Hippocampal formation (tissue), 2 donors: ENCODE measurements at places on chromosomes 3 and 15.

- peak; percentile 13 for DNase-seq
Measured at GRCh38 chr3:149494022-149494758, 19.7 kb downstream of the TM4SF4 start.

- no peak for DNase-seq
Measured at GRCh38 chr3:129558772-129559564, 16.0 kb downstream of the H1-8 start.

- peak; percentile 84 for DNase-seq
Measured at GRCh38 chr3:123028233-123028828, 768 bp upstream of the SEMA5B start.

DNA sequence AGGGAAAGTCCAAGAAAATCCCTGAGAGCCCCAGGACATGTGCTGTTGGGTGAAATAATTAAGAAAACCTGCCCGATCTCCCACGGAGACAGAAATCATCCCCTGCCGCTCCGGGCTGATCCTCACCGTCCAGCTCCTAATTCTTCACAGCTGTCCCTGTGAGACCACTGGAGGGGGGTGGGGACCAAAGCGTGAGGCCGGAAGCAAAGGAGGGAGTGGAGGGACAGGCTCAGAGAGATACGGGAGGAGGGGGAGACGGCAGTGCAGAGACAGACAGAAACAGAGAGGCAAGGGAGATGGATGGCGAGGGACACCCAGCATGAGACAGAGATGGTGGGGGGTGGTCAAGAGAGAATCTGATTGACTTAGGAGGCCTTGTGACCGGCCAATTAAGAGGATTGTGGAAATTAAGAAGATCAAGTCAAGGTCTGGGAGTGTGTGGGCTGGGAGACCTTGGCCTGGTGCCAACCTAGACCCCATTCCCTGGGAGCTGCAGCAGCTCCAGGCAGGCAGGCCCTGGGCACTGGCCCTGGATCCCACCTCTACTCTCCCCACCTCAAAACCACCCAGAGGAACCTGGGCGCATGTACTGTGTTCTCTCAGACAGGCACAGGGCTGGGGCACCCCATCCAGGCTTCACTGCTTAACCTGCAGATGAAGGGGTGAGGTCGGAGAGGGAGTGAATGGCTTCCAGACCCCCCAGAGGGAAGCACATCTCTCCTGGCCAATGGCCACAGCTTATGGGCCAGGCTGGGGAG, 113.2 kb upstream of the ALDH1A3 start:
- DNase-seq = no peak

DNA sequence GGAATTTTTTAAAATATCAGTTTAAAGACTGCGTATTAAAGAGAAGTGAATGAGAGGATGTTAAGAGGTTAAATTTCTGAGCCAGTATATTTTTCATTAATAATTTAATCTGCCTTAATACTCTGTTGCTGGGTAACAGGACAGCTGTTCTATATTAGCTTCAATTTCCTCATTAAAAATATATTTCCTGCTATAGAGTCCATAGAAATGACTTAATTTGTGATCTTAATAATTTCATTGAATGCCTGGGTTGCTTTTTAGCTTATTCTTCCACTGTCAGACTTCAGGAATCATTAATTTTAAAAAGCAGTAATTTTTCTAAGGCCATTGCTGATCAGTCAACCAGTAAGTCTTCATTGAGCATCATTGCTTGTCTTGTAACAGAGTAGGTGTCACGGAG, 129.0 kb downstream of the THSD4 start:
- DNase-seq = no peak

DNA sequence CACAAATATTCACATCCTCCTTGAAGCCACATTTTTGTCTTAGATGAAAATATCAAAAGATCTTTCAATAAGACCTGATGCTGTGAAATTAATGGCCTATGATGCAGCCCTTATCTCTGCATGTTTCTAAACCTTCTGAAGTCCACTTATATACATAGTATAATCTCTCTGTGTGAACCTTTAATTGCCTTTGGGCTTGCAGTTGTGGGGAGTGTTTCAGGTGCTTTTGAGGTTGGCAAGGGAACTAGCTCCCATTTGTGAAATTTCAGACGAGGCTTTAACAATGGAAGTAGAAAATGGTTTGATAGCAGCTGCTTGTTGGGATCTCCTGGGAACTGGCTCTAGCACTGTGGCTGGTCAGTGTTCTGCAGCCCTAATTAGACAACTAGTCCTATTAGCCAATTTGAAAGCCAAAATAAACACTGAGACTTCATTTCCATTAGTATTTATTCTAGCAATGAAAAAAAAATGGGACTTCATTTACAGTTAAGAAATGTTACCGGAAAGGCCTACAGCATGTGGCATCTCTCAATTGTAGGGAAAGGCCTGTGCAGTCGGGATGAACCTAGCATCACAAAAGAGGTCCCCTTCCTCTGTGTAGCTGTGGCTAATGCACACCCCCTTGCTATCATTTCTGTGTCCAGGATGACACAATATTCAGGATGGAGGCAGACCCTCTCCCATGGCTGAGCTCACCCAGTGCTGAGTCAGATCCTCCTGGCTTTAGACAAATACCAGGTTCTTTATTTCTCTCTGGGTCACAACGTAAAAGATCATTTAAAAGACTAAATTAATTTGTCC, 140.7 kb upstream of the TRIM42 start:
- no peak for DNase-seq

GRCh38 chr3:115790759-115791158, 167.4 kb downstream of the GAP43 start:
- no peak for DNase-seq

DNA sequence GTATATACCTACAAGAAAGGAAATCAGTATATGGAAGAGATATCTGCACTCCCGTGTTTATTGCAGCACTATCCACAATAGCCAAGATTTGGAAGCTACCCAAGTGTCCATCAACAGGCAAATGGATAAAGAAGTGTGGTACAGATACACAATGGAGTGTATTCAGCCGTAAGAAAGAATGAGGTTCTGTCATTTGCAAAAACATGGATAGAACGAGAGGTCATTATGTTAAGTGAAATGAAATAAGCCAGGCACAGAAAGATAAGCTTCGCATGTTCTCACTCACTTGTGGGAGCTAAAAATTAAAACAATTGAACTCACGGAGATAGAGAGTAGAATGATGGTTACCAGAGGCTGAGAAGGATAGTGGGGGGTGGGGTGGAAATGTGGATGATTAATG, 53.1 kb downstream of the FAM81A start:
- peak; percentile 7 for DNase-seq

DNA sequence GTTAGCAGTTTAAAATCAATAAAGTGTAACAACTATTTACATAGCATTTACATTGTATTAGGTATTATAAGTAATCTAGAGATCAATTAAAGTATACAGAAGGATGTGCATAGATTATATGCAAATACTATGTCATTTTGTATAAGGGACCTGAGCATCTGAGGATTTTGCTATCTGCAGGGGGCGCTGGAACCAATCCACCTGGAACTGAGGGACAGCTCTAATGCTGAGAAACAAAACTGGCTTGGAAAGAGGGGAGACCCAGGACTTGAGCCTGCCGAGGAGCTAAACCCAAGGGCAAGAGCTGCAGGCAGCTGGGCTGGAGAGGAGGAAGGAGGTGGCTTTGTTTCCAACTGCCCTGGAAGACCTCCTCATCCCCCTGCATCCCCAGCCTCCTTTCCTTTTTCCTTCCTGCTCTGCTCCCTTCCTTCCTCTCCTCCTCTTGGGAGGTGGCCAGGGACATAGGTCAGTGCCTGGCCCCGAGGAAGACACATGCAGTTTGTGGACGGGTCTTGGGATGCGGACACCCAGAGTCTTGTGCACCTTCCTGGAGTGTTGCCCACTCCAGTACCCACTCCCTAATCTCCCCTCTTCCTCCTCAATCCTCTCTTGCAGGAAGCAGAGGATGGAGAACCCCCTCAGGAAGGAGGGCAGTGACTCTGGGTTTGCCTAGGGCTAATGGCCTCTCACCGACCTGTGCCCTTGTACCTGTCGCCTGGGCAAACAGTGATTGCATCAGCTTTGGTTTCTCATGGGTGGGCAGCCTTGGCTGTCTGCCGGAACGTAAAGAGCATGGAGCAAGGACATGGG, 825 bp upstream of the RTP3 start:
- no peak for DNase-seq

DNA sequence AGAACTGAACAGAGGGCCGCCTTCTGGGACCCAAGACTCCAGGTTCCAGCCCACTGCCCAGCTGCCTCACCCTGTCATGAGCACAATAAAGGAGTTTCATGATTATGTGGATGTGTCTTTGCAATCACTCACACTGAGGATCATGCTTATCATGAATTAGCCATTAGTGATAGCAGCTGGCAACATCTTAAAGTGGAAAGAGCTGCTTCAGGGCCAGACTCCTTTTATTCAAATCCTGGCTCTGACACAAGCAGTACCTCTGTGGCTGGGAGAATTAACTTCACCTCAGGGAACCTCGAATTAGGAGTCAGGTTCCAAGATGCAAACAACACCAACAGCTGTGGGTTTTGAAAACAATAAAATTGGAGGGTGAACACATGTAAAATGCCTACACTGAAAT, 6.6 kb upstream of the SCAP start:
- DNase-seq = no peak

DNA sequence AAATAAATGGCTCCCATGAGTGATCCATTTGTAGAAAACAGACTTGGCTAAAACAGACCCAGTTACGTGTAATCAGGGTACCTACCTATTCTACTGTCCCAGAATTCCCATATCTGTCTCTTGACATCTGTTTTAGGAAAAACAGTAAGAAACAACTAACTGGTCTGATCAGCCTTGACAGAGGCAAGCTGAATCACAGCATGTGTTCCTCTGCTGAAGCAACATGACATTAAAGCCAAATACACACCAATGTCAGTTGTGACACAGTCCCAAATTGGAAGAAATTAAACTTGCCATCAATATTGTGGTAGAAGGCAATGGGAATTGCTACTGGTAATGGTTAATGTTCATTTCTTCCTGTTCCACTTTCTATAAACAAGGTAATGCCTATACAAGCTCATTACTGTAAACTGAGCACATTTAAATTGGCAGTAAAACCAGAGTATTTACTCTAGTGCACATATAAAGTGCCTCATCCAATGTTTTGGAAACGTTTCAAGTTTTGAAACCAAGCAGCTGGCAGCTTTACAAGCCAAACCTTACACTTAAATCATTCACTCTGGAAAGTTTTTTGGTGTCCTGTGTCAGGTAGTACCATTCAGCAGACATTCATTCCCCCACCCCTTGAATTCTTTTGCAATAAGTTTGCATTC, 27.0 kb downstream of the ALDH1A2 start:
- DNase-seq = no peak

DNA sequence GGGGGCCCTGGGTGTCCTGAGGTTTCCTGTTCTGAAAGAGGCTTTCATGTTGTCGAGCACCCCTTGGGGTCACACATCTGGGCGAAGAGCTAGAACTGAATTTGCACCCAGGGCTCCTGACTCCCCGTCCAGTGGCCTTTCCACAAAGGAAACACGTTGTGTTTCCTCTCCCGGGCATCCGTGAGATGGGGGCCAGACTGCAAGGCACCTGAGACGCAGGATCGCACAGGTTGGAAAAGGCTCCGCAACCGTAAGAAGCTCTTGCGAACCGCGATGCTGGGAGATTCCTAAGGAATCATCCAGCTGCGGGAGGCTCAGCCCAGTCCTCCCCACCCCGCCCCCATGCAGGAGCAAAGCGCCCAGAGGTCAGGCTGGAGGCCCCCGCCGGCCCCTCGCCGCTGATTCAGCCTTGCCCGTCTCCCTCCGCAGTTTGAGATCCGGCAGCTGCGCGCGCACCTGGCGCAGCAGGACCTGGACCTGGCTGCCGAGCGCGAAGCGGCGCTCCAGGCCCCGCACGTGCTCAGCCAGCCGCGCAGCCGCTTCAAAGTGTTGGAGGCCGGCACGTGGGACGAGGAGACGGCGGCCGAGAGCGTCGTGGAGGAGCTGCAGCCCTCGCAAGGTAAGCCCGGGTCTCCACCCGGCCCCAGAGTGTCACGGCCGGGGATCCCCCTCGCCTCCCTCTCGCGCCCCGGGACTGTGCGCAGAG, 119.6 kb downstream of the ETFA start:
- no peak for DNase-seq

- DNase-seq = no peak
Measured at GRCh38 chr3:77967621-77968020, 927.7 kb downstream of the ROBO2 start.

- DNase-seq = no peak
Measured at GRCh38 chr15:99584081-99584600, 18.4 kb downstream of the MEF2A start.

DNA sequence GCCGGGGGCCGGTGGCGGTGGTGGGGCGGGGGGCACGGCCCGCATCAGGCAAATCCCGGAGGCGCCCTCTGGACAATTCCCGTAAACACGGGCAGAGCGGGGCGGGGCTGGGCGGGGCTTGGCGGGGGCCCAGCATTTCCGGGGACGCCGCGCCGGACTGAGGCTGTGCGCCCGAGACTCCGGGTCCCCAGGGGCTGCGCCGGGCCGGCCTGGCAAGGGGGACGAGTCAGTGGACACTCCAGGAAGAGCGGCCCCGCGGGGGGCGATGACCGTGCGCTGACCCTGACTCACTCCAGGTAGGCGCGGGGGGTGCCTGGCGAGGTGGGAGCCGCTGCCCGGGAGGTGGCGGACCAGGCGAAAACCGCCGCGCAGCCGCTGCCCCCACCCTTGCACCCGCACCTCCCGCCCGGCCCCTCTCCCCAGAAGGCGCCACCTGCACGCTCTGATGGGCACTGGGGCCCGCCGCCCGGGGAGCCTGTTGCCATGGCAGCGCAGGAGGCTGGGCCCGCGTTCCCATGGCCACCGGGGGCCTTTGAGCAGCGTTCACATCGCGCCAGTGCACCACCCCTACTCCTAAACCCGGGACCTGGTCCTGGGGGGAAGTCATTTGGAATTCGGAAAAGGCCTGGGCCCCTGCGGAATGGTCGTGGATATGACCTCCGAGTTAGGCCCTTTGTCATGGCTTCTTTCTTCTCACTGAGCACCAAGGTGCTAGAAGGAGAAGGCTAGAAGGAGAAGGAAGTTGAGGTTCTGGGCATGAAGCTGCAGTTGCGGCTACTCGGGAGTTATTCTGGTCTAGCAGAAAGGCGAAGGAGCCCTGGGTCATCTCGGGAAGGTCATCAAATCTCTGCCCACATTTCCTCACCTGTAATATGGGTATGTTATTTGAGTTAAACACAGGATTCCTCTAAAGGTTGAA, 16.1 kb upstream of the SEMA4B start:
- DNase-seq = peak; percentile 57

DNA sequence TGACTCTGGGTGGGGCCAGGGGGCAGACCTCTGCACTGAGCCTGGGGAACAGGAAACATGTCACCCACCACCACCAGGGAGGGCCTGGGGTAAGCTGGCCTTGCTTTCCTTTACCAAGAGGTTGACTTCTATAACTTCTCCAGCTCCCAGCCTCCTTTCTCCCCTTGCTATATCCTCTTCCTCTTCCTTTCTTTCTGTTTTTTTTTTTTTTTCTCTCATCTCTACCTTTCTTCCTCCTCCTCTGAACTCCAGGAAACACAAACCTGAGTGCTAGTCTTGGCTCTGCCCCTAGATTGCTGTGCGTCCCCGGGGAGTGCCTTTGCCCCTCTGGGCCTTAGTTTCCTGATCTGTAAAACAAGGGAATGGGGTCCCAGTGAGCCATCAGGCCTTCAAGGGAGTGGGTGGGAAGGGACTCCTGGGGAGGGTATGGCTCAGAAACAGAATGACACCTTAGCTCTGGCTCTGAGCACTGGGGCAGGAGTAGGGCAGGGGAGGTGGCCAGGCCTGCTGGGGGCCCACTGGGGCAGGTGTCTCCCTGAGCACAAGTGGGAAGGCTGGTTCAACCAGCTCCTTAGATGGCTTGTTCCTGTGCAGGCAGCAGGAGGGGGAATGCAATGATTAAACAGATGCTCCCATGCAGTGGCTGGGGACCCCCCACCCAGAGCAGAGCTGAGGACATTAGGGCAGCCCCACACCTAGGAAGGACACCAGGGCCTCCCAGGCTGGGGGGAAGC, 4.3 kb downstream of the SNX33 start:
- DNase-seq = no peak

GRCh38 chr3:150223558-150223957, 184.5 kb upstream of the TSC22D2 start:
- DNase-seq = no peak
